Hypothalamus (tissue), 51 donors: ENCODE measurements at places on chromosomes 5 and 9.

DNA sequence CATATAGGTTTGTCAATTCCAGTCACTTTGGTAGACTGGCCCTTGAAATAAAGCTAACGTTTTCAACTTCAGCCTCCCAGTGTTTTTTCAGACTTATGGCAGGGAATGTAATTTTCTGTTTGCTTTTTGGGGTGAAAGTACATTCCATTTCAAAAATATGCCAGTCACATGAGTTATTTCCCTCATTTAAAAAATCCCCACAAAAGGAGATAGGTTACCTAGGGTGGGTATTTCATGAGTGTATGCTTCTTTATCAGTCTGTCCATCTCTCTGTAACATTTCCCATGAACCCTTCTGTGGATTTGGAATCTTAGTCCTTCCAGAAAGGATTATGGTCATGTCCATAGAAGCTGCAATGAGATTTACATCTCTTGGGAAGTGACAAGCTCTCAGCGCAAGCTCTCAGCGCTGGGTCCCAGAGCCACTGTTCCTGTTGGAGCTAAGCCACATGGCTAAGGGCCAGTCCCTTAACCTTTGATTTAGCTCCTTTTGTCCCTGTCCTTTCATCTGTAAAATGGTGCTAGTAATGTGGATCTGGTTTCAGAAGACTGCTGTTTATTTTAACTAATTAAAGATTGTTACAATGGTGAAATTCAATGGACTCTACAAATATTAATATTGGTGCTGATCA, 294.9 kb downstream of the NR3C1 start:
- no peak for DNase-seq

GRCh38 chr9:124282442-124283227, 24.9 kb downstream of the NEK6 start:
- no peak for DNase-seq

GRCh38 chr9:107239474-107239873, 43.6 kb upstream of the RAD23B start:
- no peak for DNase-seq

DNA sequence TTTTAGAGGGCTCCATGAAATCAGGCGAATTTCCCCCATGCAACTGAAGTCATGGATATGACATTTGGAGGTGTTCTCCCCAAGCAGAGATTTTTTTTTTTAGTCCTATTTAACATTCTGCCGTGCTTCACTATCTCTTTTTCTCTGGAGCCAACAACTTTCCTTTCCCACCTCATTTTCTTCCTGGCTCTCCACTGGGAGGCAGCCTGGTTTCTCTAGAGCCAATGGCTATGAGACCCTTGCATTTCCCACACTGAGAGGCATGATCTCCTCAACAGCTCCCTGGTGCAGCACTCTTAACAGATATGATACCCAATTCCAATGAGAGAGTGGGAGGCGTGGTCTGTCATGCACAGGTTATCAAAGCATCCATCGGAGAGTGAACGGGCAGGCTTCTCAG, 310.8 kb downstream of the DRD1 start:
- no peak for DNase-seq
